Stimulated activated CD4-positive, alpha-beta T cell treated with anti-CD3 and anti-CD28 coated beads, TNF-alpha, amount 100 ng/mL, for 4 hours (primary cell): ENCODE measurements at places on chromosomes 11 and 22.

- DNase-seq = no peak
Measured at GRCh38 chr22:36377022-36377631, 10.6 kb downstream of the MYH9 start.

DNA sequence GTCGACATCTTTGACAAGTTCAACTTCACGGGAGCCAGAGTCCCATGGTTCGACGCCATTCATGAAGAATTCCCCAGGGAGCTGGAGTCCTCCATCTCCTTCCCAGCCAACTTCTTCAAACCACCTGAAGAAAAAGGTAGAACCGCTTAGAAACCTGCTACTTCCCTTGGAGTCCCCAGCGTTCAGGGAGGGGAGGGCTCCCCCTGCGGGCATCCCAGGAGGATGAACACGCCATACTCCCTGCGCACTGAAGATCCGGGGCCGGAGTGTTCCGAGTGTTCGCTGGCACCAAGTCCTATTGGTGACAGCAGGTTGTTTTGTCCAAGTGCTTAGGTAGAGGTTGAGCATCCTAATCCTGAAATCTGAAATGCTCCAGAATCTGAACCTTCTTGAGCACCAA is 51.7 kb upstream of the PRODH start:
- no peak for DNase-seq

GRCh38 chr11:82718307-82718706 is 15.4 kb downstream of the FAM181B start:
- no peak for DNase-seq

GRCh38 chr11:69086152-69087132 is 37.7 kb downstream of the TPCN2 start:
- no peak for DNase-seq

DNA sequence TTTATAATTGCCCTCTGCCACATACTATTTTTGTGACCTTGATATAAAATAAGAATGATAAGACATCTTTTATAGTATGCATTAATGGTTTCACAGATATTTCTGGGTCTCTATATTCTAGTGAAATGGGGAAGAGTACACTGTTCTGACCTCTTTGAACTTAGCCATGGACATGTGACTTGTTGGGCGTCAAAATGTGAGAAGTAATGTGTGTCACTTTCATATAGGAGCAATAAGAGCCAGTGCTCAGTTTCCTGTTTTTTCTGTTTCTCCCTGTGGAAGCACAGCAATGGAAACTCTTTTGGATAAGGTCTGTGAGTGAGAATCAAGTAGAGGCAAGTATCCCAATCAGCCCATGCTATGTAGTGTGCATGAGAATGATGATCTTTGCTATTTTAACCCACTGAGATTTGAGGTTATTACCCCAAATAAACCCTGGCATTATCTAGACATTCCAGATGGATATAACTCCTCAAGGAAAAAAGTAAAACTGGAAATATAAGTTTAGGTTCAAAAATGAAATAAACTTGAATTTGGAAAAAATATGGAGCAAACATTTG is 60.7 kb downstream of the RAB38 start:
- DNase-seq = no peak

- DNase-seq = no peak
Measured at GRCh38 chr22:44622147-44622427, 79.9 kb upstream of the PRR5 start.

GRCh38 chr22:29211466-29211865 is 5.8 kb downstream of the EMID1 start:
- DNase-seq = no peak

- no peak for DNase-seq
Measured at GRCh38 chr11:70298243-70298915, 27.9 kb downstream of the PPFIA1 start.

DNA sequence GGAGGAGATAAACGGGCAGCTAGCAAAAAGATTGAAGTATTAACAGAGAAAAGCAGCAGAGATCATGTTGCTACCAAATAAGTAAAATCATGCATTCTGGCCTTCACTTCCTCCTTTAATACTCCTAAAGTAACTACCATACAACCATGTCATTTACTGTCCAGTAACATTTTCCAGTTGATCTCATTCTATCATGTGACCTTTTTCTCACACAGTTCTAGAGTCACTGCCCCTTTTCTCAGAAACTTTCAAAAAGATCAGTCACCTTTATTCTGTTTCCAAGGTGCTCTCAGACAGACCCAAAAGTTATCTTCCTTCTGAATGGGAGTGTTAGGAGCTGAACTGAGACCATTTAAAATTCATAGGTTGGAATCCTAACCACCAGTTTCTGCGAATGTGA is 984.4 kb downstream of the FAM181B start:
- no peak for DNase-seq

DNA sequence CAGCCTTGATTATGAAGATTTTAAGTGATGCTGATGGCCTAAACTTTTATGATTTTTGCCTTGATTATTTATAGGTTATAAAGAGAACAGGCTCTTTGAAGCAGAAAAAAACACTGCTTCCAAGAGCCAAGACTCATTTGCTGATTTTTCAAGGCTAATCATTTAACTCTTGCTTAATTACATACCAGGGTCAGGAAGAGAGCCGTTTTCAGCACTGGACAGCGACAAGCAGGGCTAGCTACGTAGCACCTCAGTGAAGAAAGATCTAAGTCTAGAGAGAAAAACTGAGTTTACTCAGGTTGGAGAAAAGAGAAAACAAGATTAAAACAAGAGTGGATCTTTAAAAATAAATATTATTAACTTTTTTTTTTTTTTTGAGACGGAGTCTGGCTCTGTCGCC is 615.4 kb upstream of the B3GAT1 start:
- DNase-seq = no peak

DNA sequence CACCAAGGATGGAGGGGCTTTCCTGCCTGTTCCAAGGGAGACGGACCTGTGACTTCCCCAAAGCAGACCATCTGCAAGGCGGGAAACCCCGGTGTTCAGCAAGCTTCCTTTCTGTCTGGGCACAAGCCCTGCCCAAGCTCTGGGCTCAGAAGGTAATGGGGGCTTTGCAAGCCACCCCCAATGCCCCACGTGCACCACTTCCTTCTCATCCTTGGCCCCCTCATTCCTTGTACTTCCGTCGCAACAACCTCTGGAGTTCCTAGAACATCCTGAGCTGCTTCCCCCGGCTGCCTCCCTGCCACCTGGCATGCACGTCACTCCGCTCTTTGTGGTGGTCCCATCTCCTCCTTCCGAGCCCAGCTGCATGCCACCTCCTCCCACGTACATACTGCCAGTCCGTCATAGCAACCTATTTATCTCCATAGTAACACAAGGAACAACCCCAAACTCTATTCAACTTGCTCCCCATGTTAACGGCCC is 3.9 kb downstream of the MYEOV start:
- no peak for DNase-seq

- DNase-seq = no peak
Measured at GRCh38 chr11:17753641-17754040, 19.1 kb downstream of the KCNC1 start.

GRCh38 chr22:25404928-25405816 is 159.3 kb upstream of the GRK3 start:
- peak; percentile 45 for DNase-seq

DNA sequence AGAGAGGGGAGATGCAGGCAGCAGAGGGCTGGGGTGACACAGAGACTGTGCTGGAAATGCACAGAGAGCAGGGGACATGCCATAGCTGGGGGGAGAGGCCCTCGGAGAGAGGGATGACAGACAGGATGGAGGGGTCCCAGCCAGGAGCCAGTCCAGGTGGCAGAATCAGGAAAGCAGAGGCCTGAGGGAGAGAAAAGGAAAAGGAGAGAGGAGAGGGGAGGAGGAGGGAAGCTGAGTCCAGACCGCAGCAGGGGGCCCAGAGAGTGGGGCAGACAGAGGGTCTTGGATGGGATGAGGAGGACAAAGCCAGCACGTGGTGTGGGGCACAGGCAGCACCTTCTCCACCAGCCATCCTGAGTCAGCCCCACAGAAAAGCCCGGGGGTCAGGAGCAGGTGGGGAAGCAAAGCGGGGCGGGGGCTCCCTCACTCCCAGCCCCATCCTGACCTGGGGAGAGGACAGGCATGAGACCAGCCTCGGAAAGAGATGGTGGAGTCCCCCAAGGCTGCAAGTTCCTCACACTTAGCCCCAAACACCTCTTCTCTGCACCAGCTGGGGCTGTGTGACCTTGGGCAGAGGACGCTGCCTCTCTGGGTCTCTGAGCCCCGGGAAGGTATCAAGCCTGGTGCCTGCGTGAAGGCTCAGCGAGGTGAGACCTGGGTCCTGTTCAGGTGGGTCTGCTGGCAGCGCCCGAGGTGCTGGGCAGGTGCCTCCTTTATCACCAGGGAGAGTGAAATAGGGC is 48.0 kb downstream of the IGLL1 start:
- no peak for DNase-seq

DNA sequence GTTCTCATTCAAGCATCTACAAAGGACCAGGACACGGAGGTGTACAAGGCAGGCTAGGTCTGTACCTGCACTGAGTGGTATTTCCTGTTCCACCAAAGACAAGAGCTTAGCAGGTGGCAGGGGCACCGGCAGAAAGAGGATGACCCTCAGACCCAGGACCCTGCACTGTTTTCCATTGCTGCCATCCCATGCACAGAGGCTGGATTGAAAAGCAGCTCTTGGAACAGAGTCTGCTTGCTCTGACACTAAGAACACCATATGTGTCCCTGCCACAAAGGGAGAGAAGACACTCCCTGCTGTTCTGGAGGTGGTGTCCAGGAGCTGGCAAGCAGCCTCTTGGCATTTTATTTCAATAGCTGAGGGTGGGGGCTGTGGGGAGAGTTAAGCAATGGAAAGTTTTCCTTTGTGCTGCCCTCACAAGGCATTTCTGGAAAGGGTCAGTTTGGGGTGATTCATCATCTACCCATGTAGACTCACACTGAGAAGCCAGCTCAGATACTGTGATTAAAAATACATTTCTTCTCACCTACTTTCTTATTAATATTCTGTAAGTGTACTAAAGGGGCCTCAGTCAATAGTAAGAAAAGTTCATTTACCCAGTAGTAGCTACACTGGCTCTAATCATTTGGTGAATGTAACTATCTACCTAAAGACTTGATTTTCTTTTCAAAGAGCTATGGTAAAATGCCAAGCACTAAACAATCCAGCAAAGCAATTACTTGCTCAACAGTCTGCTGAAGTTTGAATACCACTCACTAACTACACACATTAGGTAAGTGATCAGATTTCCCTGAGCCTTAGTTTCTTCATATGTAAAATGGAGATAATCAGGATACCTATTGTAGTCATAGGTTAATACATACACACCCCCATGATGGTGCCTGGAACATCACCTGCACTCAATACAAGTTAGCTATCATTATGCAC is 55.2 kb downstream of the SLC1A2 start:
- no peak for DNase-seq

DNA sequence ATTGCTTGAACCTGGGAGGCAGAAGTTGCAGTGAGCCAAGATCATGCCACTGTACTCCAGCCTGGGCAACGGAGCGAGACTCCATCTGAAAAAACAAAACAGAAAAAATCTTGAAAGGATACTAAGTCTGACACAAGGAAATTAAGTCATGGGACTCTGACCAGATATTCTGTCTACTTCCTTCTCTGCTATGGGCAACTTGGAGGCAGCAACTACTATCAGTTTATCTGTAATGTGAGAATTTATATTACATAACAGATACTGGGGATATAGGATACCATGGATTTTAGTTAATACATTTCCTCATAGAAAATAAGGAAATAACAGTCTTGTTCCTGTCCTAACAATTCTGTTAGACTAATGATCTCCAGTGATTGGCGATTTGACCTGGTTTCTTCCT is 1.6 kb upstream of the SGSM3 start:
- no peak for DNase-seq

- no peak for DNase-seq
Measured at GRCh38 chr22:48752451-48753380, 1075.0 kb downstream of the BRD1 start.

DNA sequence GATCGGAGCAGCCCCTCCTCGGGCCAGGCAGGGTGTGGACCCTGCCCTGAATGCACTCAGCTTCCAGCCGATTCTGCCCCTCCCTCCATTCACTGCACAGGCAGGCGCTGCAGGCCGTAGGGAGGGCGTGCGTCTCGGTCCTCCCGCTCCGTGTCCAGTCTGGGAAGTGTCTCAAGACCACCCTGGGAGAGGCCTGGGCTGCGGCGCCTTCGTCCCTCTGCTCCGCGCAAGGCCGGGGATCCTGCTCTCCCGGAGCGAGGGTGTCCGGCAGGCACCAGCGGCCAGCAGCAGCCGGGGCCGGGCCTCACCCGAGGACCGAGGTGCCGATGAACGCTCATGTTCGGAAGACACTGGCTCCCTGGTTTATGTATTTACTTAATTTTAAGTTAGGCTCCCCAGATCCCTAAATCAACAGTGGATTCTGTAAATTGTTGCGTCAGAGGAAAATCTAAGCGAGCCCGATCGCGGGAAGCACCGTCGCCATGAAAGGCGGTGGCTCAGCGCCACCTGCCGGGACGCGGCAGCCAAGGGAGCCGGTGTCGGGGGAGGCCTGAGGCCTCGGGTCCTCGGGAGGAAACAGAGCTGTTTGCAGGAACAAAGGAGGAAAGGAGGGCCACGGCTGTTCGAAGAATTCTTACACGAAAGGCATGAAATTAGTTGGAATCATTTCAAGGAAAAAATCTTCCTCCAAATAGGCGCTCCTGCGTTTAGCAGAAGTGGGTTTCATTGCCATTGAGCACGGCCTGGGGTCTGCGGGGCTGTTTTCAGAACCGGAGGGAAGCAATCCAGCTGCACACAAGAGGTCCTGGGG is 195.3 kb downstream of the BRD1 start:
- DNase-seq = no peak

DNA sequence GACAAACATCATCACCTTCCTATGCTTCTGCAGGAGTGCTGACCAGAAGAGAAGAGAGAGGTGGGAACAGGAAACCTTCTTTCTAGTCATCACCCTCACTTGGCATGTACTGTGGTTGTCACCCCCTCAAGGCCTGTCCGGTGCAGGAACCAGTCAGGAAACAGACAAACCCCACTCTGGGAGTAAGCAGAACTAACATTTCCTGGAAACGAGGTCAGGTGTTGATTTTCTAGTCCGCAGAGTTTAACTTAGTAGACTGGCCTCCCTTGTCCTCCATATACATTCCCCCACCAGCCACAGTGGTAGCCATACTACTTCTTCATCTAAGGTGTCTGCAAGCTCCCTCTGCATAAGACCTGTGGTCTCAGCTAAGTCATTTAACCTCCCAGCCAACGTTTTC is 80.7 kb upstream of the NCAM1 start:
- no peak for DNase-seq

DNA sequence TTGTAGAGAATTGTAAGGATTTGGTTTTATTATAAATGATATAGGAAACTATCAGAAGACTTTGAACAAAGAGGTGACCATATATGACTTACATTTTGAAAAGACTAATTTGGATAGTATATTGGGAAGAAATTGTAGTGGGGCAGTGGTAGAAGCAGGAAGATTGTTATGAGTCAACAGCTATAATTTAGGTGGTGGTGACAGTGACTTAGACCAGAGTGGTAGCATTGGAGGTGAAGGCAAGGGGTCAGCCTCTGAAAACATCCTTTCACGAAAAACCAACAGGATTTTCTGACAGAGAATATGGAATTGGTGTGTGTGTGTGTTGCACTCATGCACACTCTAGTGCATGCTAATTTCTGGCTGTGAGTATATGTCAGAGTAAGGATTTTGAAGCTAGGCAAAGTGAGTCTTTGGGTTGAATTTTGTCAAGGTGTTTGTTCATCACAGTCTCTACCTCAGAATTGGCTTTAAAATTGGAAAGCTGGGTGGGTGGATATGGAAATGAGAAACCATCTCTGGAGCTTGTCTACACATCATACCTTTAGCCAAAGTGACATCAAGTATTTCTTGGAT is 8.2 kb upstream of the HBE1 start:
- DNase-seq = no peak
